ENCODE measurements at places on chromosomes 11 and 22.

DNA sequence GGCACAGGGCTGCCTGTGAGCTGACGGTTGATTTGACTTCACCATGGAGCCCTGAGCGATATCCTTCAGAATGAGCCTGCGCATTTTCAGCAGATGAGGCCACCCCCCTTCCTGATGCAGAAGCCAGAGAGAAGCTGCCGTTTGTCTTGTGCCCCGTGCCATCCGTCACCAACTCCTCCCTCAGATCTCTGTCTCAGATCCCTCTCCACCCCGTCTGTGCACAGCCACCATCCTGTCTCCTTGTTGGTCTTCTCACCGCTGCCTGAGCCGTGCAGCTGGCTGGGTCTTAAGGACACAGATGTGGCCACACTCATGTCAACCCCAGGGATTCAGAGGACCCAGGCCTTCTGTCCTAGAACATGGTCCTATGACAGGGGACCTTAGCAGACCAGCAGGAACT, 293.9 kb downstream of the TBC1D22A start:
- DNase-seq: no peak
- H3K4me3 ChIP-seq: no peak overlapping the region
- H3K27me3 ChIP-seq: no peaks in the 10 kb centered on the region
- H3K4me1 ChIP-seq: peaks cover 9% of the 10 kb centered on the region
- H3K36me3 ChIP-seq: peaks cover 3% of the 10 kb centered on the region
- H3K27ac ChIP-seq: no peak overlapping the region

- DNase-seq: no peak
- no peaks in the 10 kb centered on the region for H3K36me3 ChIP-seq
- no peak overlapping the region for H3K4me3 ChIP-seq
- H3K4me1 ChIP-seq: peaks cover 4% of the 10 kb centered on the region
Measured at GRCh38 chr11:58286249-58286648, 18.2 kb upstream of the OR10W1 start.

DNA sequence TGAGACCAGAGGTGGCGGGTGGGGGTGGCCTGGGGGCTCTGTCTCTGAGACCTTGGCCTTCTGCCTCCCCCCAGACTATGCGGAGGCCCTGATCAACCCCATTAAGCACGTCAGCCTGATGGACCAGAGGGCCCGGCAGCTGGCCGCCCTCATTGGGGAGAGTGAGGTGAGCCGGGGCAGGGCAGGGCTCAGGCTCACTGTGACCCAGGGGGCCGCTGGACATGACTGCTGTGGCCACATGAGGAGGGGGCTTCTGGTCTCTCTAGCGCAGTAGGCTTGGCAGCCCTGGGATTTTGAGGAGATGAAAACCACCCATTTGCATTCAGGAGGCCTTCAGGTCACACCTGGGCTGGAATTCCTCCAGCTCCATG, 12.6 kb downstream of the PLCB3 start:
- peaks cover 18% of the 10 kb centered on the region for H3K4me1 ChIP-seq
- peaks cover 19% of the 10 kb centered on the region for H3K36me3 ChIP-seq
- H3K27me3 ChIP-seq: no peaks in the 10 kb centered on the region
- no peak overlapping the region for H3K27ac ChIP-seq
- H3K4me3 ChIP-seq: no peak overlapping the region

DNA sequence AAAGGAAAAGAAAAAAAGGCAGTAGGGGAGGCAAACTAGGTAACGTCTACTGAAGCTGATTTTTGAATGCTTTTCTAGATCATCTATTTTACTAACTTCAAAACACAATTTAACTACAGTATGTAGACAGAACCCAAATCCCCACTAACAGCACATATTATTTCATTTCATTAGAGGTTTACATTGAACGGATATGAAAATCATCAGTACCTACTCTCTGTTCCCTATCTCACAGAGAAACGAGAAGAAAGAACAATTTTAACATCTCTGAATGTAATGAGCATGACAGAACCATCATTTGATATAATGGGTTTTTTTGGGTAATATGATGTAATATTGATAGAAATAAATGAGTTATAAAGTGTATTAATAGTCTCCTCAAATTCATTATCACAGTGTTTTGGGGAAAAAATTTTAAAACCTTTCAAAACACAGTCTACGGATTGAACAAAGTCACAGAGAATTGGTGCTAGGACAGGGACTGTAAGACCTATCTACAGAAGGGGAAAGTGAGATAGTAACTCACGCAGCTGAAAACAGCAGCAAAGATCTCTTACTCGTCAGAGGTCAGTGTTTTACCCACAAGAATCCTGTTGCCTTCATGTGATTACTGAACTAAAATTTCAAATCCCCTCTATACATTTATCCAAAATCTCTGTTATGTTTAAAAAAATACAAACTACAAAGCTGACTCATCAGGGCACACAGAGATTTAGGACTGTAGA, 77.3 kb downstream of the ZBTB44 start:
- H3K36me3 ChIP-seq: peaks cover 13% of the 10 kb centered on the region
- no peak for DNase-seq
- H3K4me3 ChIP-seq: no peak overlapping the region
- H3K27ac ChIP-seq: no peak overlapping the region

DNA sequence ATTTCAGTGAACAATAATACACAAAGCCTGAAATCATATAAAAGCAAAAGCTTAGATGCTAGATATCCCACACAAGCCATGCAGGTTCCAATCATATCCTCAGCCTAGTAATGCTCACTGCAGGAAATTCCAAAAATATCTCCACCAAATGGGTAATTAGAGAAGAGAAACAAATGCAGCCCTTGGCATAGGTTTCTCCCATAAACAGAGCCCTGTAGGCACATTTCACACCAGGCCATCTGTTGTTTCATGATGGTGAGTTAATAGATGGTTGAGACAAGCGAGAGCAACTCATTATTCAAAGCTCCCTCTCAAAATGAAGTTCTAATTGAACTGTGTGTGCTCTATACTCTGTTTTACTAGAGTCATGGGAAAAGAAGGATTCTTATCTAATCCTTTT, 154.6 kb upstream of the TRPC6 start:
- H3K27ac ChIP-seq: no peak overlapping the region
- DNase-seq: no peak
- no peak overlapping the region for H3K4me3 ChIP-seq

DNA sequence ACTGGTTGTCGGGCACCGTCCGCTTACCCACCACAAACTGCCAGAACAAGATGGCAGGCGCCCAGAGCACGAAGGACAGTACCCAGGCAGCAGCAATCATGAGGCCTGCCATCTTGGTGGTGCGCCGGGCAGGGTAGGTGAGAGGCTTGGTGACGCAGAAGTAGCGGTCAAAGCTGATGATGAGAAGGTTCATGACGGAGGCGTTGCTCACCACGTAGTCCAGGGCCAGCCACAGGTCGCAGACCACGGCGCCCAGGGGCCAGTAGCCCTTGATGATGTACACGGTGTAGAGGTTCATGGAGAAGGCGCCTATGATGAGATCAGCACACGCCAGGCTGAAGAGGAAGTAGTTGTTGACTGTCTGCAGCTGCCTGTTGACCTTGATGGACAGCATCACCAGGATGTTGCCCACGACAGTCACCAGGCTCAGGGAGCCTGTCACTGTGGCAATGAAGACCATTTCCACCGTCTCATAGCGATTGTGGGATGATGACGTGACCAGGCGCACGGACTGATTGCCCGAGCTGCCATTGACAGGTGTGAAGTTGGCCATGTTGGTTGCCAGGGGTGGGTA, 4.6 kb downstream of the MDK start:
- peaks cover 16% of the 10 kb centered on the region for H3K4me1 ChIP-seq
- no peaks in the 10 kb centered on the region for H3K36me3 ChIP-seq
- no peak for DNase-seq
- H3K4me3 ChIP-seq: no peak overlapping the region
- peaks cover 53% of the 10 kb centered on the region for H3K27me3 ChIP-seq

- H3K27ac ChIP-seq: no peak overlapping the region
- H3K4me1 ChIP-seq: no peaks in the 10 kb centered on the region
- H3K36me3 ChIP-seq: peaks cover 4% of the 10 kb centered on the region
- peak; percentile 23 for DNase-seq
- H3K4me3 ChIP-seq: no peak overlapping the region
Measured at GRCh38 chr22:47168900-47169800, 406.7 kb downstream of the TBC1D22A start.

DNA sequence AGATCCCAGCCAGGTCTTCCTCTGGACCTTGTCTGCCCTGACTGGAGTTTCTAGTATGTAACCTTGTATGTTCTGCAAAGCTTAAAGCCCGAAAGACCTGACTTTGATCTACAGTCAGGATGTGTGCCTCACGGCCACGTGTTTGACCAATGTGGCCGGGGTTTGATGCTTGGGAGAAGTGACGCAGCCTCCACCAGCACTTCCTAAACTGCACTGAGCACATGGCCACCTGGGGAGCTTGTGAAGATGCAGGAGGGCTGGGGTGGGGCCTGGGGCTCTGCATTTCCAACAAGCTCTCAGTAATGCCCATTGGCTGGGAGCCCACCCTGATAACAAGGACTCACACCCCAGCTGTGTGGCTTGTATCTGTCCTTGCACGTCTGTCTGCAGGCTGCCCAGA, 53.2 kb downstream of the NAT10 start:
- H3K4me1 ChIP-seq: peaks cover 26% of the 10 kb centered on the region
- H3K36me3 ChIP-seq: no peaks in the 10 kb centered on the region
- H3K27me3 ChIP-seq: no peaks in the 10 kb centered on the region
- DNase-seq: peak; percentile 67
- H3K4me3 ChIP-seq: peak overlapping the region; percentile 50

DNA sequence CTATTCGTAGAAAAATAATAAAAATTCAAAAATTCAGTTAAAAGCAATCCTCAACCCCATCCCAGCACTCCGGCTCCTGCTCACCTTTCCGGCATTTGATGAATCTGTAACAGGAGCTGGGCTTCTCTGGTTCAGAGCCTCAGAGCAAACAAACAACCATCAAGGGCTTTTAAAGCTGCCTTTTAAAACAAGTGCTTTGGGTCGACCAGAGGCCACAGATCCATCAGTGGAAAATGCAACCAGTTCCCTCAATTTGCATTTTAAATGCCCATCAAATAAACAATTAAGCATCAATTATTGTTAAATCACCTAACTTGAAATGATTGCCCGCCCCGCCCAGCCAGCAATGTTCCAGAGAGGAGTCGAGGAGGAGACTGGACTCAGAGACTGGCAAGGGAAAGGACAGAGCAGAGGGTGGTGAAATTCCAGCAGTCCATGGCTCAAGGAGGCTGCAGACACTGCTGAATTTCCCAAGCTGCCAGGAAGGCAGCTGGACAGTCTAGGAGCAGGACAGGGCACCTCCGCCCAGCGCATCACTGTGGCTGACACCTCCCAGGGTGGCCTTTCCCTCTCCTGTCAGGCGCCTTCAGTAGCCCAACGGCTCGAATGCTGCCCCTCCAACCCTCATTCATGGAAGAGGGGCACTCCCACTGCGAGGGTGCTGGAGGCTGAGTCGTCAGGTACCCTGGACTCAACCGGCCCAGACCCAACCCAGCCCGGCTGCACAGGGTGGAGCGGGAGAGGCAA, 7.5 kb downstream of the FXYD6 start:
- no peak overlapping the region for H3K27ac ChIP-seq
- DNase-seq: no peak
- H3K27me3 ChIP-seq: peaks cover 23% of the 10 kb centered on the region
- no peak overlapping the region for H3K4me3 ChIP-seq
- H3K4me1 ChIP-seq: peaks cover 16% of the 10 kb centered on the region
- no peaks in the 10 kb centered on the region for H3K36me3 ChIP-seq

DNA sequence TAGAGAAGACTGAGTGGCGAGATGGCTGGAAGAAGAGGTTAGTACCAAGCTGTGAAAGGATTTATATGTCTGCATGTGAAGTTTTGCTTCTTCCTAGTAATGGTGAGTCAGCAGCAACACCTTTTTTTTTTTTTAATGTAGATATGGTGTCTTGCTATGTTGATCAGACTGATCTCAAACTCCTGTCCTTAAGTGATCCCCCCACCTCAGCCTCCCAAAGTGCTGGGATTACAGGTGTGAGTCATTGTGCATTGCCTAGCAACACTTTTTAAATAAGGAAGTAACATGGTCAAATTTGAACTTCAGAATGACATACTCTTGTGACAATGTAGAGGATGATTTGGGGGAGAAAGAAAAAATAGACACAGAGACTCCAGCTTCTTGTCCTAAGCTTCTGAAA, 6.5 kb upstream of the CSTPP1 start:
- no peak overlapping the region for H3K27ac ChIP-seq
- peaks cover 26% of the 10 kb centered on the region for H3K27me3 ChIP-seq
- no peak for DNase-seq
- no peaks in the 10 kb centered on the region for H3K4me1 ChIP-seq
- H3K4me3 ChIP-seq: no peak overlapping the region

DNA sequence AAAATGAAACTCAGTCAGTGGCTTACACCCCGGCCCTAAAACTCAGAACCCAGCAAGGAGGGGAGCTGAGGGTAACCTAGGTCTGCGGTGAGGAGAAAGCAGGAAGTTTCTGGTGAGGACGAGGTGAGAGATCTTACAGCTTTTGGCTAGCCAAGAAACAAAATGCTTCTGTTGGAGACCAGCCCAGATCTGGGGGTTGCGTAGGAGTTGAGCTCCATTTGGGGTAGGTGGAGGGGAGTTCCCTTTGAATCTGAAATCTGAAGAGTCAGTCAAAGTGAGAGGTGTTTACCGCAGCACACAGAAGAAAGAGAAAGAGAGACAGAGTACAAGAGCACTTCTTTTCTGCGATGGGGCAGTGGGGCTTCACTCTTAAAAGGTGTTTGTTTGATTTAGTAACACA, 29.6 kb downstream of the EHF start:
- H3K36me3 ChIP-seq: no peaks in the 10 kb centered on the region
- H3K27me3 ChIP-seq: peaks cover 29% of the 10 kb centered on the region
- peak overlapping the region; percentile 70 for H3K4me3 ChIP-seq
- peaks cover 20% of the 10 kb centered on the region for H3K4me1 ChIP-seq
- peak; percentile 59 for DNase-seq
- peak overlapping the region; percentile 90 for H3K27ac ChIP-seq

DNA sequence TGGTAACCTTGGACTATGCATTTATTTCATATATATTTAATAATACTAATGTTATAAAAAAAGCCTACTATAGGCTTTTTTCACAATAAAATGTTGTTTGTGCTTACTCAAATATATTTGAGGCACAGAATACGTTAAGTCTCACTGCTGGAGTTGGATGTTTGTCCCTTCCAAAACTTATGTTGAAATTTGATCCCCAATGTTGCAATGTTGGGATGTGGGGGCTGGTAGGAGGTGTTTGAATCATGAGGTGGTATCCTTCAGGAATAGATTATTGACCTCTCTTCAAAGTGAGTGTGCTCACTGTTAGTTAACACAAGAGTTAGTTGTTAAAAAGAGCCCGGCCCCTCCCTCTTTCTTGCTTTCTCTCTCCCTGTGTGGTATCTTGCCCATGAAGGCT, 1295.9 kb downstream of the JRKL start:
- H3K36me3 ChIP-seq: no peaks in the 10 kb centered on the region
- H3K4me3 ChIP-seq: no peak overlapping the region
- no peak for DNase-seq
- H3K27me3 ChIP-seq: no peaks in the 10 kb centered on the region
- H3K27ac ChIP-seq: no peak overlapping the region
- no peaks in the 10 kb centered on the region for H3K4me1 ChIP-seq

GRCh38 chr11:116244889-116245288, 527.9 kb downstream of the BUD13 start:
- H3K36me3 ChIP-seq: no peaks in the 10 kb centered on the region
- no peaks in the 10 kb centered on the region for H3K4me1 ChIP-seq
- H3K27ac ChIP-seq: no peak overlapping the region
- H3K4me3 ChIP-seq: no peak overlapping the region
- DNase-seq: no peak
- H3K27me3 ChIP-seq: no peaks in the 10 kb centered on the region

Measured in activated naive CD8-positive, alpha-beta T cell treated with anti-CD3 and anti-CD28 coated beads, Interleukin-2, amount 10 ng/mL, durations not matched to agents 7 days and 5 days (primary cell).